ENCODE measurements at places on chromosomes 16 and 17. TPM values are rescaled to one million over a fixed set of nuclear protein-coding genes. Genes with fewer than 3 reads are reported as not detected.

DNA sequence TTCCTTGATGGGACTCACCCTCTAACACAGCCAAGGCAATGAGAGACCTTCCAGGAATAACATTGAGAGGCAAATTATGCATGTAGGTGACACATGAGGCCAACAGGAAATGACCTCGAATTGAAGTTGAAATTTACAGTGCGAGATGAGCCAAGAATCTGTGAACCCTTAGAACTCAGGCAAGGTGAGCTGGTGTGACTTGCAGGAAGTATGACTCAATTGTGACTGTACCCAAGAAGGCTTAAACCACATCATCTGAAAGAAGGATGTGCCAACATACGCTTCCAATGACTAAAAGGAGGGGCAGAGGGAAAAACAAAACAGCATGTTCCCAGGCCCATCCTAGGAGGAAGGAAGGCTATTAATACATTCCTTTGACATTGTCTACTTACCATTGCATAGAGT is 44.8 kb downstream of the PITPNC1 start:
- no peak for DNase-seq

PERCC1 gene
- 0.75 TPM for total RNA-seq

ABCC3 gene
- not detected for total RNA-seq

DNA sequence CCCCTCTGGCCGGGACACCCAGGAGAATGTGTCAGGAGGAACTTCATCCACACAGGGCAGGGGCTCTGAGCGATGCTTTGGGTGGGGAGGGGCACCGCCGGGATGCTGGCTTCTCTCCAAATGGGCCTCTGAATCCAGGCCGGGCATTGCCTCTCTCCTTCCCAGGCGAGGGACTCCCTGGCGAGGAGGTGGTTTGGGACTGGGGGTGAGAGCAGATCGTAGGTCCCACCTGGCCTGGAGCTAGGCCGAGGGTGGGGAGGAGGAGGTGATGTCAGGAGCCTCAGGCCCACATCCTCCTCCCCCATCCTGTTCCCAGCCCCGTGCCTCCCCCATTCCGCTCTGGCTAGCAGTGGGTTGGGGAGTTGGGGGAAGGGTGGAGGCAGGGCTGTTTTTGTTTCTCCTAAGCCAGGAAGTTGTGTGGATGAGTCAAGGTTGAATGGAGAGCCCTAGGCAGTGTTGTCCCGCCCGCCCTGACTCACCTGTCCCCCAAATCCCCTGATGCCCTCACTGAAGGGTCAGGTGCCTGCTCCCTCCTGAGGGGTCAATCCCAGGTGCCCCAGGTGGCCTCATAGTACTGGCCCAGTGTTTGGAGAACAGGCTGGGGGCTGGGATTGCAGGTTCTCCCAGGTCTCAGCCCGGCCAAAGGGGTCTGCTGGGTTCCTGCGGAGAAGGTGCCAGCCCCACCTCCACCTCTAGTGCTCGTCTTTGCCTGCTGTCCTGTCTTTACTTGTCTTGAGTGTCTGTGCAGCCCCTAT is 2.8 kb downstream of the GRB7 start:
- no peak for DNase-seq

AOC2 gene
- total RNA-seq: 2.8 TPM

DNA sequence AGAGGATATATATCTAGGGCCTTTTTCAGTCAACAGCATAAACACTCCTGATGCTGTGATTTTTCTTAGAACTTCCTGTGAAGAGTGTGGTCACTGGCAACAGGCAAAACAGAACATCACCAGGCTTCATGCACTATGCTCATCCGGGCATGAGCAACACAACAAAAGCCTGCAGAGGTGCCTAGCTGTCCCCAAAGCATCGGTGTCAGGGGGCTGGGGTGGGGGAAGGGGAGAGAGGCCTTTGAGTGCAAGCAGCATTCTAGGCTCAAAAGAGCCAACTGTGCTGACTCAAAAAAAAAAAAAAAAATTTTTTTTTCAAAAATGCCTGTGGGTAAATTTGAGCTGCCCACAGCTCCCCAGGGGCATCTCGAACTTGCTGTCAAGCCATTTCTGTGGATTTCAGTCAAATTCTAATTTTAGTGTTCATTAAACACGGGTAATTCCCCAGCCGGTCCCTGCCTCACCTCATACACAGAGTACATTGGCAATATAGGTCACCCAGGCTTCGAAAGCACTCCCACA is 194.6 kb upstream of the DYNLRB2 start:
- no peak for DNase-seq

OTOP2 gene
- not detected for total RNA-seq

GRCh38 chr17:34850023-34850422 is 111.2 kb downstream of the CCT6B start:
- DNase-seq: no peak

TMEM88 gene
- total RNA-seq: 33.3 TPM

Data from CD8-positive, alpha-beta T cell (primary cell).